Tibial artery (tissue), 4 donors: ENCODE measurements at places on chromosomes 2 and 18.

- H3K36me3 ChIP-seq = no peaks in the 10 kb centered on the region
- no peak overlapping the region for H3K4me3 ChIP-seq
- H3K4me1 ChIP-seq = no peaks in the 10 kb centered on the region
- H3K27me3 ChIP-seq = no peaks in the 10 kb centered on the region
- no peak overlapping the region for H3K27ac ChIP-seq
Measured at GRCh38 chr2:26668041-26668440, 24.5 kb upstream of the KCNK3 start.

DNA sequence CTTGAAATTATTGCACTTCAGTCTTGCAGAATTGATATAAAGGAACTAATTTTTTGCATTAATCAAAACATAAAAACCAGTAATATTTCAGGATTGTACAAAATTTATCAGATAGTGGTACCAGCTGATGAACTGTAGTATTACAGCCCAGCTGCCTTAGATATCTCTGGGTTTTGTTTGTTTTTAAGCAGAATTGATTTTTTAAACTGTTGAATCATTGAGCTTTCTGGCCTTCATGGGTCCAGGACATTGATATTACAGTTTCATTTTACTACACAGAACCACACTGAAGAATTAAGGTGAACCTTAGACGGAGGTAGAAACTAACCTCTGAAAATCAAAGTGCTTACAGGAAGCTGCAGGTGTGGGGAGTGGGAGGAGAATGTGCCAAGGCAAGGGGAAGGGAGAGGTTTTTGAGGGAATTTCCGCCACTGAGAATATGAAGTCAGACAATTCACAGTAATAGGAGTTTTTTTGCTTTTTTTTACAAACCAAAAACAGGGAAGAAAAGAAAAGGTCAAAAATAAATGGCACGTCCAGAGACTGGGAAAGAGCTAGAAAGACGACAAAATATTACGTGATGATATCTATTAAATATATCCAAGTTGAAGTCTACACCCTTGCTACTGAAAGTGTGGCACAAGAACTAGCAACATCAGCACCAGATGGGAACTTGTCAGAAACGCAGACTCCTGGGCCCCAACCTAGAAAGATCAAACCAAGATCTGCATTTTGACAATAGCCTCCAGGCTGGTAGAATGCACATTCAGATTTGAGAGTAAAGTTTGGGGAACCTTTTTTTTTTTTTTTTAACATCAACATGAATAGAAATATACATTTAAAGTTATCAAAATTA lies 40.8 kb upstream of the SPAG16 start:
- no peak overlapping the region for H3K4me3 ChIP-seq
- no peaks in the 10 kb centered on the region for H3K27me3 ChIP-seq
- peaks cover 8% of the 10 kb centered on the region for H3K4me1 ChIP-seq
- no peak for DNase-seq

DNA sequence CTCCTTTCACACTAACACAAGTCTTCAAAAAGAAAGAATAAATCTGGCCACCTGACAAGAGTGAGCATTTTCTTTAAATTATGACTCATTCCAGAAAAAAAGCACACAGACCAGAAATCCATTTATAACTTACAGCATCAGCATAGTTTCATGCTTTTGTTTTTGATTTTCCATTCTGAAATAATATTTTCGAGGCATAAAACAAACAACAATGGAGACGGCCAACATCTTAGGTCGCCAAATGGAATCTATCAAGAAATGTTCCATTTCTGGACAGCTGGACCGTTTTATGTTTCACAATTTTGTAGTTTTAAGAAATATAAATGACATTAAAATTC lies 165.4 kb upstream of the ZFP36L2 start:
- no peaks in the 10 kb centered on the region for H3K27me3 ChIP-seq
- H3K4me3 ChIP-seq = no peak overlapping the region
- DNase-seq = no peak

GRCh38 chr18:26164571-26164970 lies 30.9 kb downstream of the PSMA8 start:
- DNase-seq = no peak
- H3K4me3 ChIP-seq = no peak overlapping the region
- H3K4me1 ChIP-seq = no peaks in the 10 kb centered on the region
- no peak overlapping the region for H3K27ac ChIP-seq
- H3K27me3 ChIP-seq = no peaks in the 10 kb centered on the region

DNA sequence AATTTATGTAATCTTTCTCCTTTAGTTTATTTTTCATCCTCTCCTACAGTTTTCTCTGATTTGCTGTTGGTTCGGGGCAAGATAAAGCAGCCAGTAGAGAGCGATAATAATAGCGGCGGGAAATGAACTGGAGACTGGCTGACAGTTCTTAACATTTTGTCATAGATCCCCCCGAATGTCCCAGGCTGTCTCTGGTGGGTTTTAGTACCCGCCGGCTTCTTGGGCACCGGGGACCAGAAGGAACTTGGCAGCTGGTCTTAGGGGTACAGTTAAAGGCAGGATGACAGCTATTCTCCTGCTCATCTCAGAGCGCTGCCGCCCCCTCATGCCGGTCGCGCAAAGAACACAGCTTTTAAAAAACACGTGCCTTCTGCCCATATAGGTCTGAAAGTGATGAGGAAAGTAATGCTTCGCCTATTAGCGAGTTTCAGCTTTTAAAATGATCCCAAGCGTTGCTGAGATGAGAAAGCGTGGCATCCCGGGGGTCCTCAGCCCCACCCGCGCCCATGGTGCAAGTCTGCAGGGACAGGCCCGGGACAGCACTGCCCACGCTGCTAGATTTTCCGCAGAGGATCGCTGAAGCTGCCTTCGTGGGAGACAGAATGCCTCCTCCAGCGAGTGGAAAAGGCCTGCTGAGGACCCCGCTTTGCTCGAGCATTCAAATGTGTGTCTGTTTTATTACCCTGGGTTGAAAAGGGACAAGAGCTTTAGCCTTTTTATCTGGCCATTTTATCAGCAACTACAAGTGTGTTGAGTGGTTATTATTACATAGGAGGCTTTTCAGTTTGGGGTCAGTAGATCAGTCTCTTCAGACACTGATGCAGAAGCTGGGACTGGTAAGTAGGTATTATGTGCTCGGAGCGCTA lies 3.8 kb downstream of the ONECUT2 start:
- peaks cover 64% of the 10 kb centered on the region for H3K4me1 ChIP-seq
- no peak overlapping the region for H3K4me3 ChIP-seq
- DNase-seq = no peak
- no peak overlapping the region for H3K27ac ChIP-seq
- H3K27me3 ChIP-seq = peaks cover 93% of the 10 kb centered on the region

GRCh38 chr2:17122887-17123501 lies 395.2 kb downstream of the RAD51AP2 start:
- no peak overlapping the region for H3K4me3 ChIP-seq
- no peaks in the 10 kb centered on the region for H3K27me3 ChIP-seq
- no peak for DNase-seq
- H3K4me1 ChIP-seq = no peaks in the 10 kb centered on the region

DNA sequence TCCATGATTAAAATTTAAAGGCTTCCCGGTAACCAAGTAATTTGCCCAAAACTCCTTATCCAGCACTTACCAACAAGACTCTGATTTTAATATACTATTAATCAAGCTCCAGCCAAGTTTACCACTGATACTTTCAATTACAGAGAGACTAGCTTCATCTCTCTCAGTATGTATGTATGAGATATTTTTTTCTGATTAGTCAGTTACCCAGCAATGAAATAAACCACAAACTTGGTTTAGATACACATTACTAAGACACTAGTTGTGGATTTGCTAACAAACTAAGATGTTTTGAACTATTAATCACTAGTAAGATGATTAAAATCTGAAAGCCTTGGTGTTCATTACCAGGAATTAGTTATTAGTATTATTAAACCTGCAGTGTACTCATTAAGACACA lies 1272.2 kb upstream of the ACVR2A start:
- no peaks in the 10 kb centered on the region for H3K4me1 ChIP-seq
- no peak for DNase-seq
- H3K27ac ChIP-seq = no peak overlapping the region
- no peaks in the 10 kb centered on the region for H3K36me3 ChIP-seq
- H3K4me3 ChIP-seq = no peak overlapping the region

- peaks cover 36% of the 10 kb centered on the region for H3K36me3 ChIP-seq
- no peaks in the 10 kb centered on the region for H3K27me3 ChIP-seq
- H3K4me1 ChIP-seq = no peaks in the 10 kb centered on the region
- H3K4me3 ChIP-seq = no peak overlapping the region
Measured at GRCh38 chr2:32172870-32173269, 7.2 kb downstream of the SLC30A6 start.
